ENCODE measurements at places on chromosomes 12 and 14.

- DNase-seq: no peak
Observed at GRCh38 chr14:61417141-61417540, 95.8 kb downstream of the PRKCH start.

- DNase-seq: no peak
Observed at GRCh38 chr12:19110221-19110940, 19.2 kb upstream of the PLEKHA5 start.

- DNase-seq: no peak
Observed at GRCh38 chr12:234891-235415, 21.0 kb upstream of the SLC6A12 start.

DNA sequence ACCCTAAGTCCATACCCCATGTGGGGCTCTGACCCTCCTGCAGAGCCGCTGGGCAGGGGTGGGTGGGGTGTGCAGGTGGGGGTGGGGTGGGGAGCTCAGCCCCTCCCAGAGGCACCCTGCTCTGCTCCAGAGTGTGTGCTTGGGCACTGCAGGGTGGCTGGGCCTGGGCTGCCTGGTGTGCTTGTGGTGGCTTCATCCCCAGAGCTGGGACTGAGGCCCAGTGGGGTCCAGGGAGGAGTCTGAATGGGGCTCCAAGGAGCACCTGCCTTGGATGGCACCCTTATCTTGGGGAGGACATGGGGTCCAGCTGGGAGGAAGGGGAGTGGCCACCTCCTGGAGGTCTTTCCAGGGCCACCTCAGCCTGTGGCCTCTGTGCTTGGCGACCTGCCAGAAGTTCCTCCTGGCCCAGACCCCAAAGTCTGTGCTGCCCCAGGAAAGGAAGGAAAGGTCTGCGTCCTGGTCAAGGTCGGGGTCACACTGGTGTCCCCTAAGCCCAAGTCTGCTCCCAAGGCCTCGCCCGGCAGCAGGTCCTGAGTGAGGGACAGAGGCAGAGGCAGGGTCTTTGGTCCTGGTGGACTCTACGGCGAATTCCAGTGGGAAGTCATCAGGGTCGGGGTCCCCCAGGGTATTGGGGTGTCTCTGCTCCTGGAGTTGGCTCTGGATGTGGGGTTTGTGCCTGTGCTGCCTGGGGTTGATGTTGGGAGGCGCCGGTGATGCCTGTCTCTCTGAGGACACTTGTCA lies 373.4 kb downstream of the TMEM121 start:
- no peak for DNase-seq

DNA sequence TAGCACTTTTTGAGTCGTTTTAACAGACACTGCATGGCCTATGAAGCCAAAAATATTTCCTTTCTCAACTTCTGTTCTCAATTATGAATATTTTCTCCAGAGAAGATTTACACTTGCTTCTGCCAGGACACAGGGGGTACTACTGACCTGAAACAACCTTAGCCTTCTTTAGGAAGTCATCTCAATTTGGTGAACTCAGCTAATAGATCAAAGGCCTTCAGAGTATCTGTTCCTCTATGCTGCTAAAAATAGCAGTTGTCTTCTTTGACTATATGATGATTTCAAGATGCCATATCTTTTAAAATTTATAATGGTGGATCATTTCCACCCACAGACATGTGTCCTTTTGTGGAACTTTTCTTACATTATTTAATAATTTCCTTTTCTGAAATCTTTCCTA lies 14.0 kb upstream of the NDUFA12 start:
- DNase-seq: no peak

DNA sequence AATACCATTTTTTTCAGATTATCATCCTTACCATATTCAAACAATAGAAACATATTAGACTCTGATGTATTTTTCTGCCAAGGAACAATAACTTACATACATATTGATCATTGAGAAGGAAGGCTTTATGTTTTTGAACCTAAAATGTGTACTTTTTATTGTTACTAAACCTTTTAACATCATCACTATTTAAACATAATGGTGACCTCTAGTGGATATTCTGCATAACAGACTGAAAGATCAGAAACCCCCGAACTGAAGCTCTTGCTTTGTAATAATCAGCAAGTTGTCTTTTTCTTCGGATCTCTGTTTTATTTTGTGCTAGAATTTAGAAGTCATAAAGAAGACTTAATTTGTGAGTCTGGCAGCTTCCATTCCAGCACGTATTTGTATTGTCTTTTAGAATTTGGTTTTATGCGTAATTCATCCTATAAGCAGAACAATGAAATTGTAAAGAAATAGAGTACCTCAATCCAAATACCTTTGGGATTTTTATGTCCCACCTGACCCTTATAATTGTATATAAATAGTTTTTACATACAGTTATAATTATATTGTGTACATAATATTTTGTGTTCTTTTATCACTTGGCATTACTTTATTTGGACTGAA lies 125.9 kb upstream of the ATF1 start:
- peak; percentile 12 for DNase-seq

DNA sequence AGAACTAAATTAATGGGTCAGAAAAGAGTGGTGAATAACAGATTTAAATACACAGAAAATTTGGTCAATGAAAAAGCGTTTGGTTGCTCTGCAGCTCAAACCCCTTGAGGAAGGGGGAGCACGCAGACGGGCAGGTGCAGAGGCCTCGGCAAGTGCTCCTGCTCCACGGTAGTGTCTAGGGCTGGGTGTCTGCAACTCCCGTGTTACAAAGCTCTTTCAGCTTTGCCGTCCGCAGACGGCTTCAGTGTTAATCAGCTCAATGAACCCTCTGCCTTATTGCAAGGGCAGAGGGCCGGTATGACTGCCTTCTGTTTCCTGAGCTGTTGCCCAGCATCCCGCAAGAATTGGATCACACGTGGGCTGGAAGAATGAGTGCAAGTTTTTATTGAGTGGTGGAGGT lies 125.7 kb upstream of the TRHDE start:
- DNase-seq: no peak

DNA sequence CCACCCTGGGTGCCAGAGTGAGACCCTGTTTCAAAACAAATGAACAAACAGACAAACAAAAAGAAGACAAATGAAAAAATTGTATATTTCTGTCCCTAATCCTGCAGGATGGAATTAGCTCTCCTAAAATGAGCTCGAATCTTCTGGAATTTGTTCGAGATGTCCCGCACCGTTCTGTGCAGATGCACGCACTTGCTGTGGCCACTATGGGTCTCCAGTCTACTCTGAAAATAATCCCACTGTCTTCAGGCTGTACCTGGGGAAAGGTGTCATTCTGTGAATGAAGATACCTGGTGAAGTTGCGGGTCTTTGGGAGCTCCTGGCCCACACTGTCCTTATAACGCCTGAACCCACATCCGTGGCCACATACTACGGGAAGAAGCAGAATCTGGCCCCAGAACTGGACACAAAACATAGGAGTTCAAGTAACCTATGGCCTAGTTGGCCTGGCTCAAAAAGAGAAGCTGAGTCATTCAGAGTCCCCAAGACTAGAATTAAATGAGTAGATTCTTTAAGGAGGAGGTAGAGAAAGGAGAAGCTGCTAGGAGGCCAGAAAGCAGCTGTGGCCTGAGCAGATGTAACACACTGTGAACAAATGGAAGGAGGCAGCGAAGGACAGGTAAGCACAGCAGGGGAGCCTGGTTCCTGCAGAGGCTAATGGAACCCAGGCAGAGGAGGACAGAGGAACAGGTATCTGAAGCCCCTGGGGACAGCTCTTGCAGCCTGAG lies 108.6 kb downstream of the FOXN3 start:
- DNase-seq: no peak

GRCh38 chr12:102633981-102634605 lies 153.7 kb upstream of the IGF1 start:
- DNase-seq: no peak

DNA sequence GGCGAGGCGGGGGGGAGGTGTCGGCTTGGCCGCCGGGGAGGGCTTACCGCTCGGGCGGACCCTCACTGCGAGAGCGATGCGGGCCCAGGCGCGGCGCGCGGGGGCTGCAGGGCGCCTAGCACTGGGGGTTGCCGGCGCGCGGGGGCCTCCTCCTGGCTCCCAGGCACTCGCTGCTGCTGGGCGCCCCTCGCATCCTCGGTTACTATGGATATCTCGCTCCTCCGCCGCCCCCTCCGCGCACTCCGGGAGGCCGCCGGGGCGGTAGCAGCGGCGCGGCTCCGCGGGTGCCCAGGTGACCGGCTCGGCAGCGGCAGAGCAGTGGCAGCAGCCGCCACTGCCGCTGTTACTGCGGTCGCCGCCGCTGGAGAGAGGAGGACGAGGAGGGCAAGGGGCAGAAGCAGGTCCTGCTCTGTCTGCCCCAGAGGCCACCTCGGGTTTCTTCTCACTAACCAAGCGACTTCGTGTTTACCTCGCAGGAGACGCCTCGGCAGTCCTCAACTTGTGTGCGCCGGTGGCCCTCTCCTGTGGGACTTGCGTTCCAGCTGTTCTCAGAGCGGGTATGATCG lies 250.1 kb downstream of the APAF1 start:
- DNase-seq: no peak

DNA sequence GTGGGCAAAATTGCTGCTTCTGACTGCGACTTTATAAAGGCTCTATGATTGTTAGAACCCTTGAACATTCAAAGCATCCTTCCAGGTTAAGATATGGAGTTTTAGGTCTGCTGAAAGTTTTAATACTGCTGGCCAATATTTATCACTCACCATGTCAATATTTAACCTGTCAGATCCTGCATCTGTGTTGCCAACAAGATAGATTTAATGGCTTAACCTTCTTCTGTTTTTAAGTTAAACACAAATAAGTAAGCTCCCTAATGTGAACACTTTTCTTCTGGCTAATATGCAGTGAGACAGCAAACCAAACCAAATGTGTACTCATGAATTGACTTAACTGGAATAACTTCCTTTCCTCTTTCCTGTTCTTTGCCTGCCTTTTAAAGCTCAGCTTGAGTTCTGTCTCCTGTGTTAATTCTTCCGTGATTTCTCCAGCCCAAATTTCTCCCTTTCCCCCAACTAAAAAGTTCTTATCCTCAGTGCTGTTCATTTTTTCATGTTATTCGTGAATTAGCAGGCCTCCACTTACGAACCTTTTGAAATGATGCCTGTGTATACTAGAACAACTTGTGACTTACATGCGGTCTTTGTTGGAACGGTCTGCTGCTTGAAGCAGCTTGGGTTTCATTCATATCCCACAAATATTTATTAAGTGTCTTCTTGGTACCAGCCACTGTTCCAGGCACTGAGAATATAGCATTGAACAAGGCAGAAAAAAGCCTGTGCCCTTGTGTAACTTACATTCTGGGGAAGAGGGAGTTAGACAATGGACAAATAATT lies 9.1 kb downstream of the FBXW8 start:
- no peak for DNase-seq

DNA sequence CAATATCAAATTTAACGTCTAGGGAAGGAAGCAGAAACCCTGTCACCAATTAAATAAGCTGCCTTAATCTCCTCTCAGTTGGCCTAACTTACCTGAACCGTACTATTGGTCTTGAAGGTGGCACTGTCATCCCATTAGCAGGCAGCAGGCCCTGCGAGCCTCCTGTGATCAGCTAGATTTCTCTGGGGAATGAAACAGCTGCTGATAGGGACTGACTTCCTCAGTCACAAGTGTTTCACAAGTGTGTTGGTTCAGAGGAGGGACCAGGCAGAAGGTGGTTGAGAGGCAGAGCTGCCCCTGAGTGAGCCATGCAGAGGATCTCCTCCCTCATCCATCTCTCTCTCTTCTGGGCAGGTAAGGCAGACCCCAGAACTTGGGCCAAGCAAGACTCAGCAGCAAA lies 166.8 kb downstream of the DAD1 start:
- no peak for DNase-seq

DNA sequence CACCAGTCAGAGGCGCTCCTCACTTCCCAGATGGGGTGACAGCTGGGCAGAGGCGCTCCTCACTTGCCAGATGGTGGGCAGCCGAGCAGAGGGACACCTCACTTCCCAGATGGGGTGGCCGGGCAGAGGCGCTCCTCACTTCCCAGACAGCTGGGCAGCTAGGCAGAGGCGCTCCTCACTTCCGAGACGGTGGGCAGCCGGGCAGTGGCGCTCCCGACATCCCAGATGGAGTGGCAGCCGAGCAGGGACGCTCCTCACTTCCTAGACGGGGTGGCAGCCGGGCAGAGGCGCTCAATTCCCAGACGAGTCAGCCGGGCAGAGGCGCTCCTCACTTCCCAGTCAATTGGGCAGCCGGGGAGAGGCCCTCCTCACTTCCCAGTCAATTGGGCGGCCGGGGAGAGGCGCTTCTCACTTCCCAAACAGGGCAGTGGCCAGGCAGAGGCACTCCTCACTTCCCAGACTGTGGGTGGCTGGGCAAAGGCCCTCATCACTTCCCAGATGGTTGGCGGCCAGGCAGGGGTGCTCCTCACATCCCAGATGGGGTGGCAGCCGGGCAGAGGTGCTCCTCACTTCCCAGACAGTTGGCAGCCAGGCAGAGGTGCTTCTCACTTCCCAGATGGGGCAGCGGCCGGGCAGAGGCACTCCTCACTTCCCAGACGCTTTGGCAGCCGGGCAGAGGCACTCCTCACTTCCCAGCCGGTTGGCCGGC lies 143.8 kb upstream of the ARID2 start:
- no peak for DNase-seq

DNA sequence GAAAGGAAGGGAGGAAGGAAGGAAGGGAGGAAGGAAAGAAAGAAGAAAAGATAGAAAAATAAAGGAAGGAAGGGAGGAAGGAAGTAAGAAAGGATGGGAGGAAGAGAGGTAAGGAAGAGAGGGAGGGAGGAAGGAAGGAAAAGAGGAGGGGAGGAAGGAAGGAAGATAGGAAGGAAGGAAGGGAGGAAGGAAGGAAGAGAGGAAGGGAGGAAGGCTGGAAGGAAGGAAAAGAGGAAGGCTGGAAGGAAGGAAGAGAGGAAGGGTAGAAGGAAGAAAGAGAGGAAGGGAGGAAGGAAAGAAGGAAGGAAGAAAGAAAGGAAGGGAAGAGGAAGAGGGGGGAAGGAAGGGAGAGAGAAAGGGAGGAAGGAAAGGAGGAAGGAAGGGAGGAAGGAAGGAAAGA lies 12.8 kb upstream of the WIF1 start:
- DNase-seq: no peak
